Right lung (tissue), 10 donors: ENCODE measurements at places on chromosomes 16 and 17. TPM values are rescaled to one million over a fixed set of nuclear protein-coding genes. Genes with fewer than 3 reads are reported as not detected.

ZKSCAN2 gene
- 10.5 TPM for polyA plus RNA-seq

RAB11FIP3 gene
- polyA plus RNA-seq = 54.3 TPM

SOCS7 gene
- 12.7 TPM for polyA plus RNA-seq

PTX4 gene
- not detected for polyA plus RNA-seq

PRR29 gene
- 8.9 TPM for polyA plus RNA-seq

CNGB1 gene
- 0.13 TPM for polyA plus RNA-seq

CTRB1 gene
- 0.12 TPM for polyA plus RNA-seq

KRT33B gene
- polyA plus RNA-seq = not detected

SLC25A10 gene
- 5.4 TPM for polyA plus RNA-seq

FBXO31 gene
- polyA plus RNA-seq = 28.0 TPM

GRB7 gene
- polyA plus RNA-seq = 27.1 TPM

CLEC18B gene
- 0.14 TPM for polyA plus RNA-seq

CES4A gene
- 6.2 TPM for polyA plus RNA-seq

IL17C gene
- polyA plus RNA-seq = 0.10 TPM

SLC9A5 gene
- 17.8 TPM for polyA plus RNA-seq

CLDN6 gene
- 111 TPM for polyA plus RNA-seq

TMEM170A gene
- 37.3 TPM for polyA plus RNA-seq

DNA sequence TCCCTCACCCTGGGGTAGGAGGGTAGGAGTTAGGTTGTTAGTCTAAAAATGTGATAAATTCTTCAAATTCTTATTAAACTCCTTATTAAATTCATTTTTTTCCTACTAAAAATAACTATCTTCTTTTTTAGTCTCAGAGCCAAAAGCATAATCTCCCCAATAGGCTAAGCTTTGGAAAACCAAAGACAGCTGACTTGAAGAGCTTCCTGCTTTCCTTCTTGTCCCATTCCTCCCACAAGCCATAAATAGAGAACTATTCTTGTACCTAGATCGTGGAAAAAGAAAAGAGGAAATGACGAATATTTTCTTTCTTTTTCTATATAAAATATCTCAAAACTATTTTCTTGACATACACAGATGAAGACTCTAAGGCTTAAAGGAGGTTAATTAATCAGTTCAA, 486.9 kb downstream of the CDH8 start:
- DNase-seq = no peak

GRCh38 chr16:15996432-15997109, 47.2 kb downstream of the ABCC1 start:
- peak; percentile 59 for DNase-seq

DNA sequence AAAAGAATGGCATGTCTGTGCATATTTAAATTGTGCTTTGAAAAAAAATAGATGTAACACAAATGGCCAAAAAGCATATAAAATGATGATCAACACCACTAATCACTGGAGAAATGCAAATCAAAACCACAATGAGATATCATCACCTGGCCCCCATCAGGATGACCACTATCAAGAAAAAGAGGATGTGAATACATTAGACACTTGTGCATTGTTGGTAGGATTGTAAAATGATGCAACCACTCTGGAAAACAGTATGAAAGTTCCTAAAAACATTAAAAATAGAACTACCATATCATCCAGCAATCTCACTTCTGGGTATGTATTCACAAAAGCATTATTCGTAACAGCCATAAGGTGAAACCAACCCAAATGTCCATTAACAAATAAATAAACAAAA, 91.5 kb downstream of the SPAG9 start:
- DNase-seq = no peak

DNA sequence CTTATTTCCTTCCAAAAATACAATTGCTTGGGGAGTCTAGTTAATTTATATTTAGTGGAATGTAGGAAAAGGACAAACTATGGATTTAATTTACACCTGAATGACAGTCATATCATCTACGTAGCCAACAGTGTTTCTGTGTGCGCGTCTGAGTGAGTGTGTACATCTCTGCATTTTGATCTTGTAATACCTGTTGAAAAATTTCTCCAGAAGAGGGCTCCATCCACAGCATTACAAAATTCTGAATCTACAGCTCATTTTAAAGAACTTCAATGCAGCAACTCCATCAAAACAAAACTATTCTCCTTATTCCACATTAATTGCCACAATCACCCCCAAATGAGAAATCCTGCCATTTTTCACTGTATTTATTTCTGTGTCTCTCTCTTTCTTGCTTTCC, 3.9 kb downstream of the CDH13 start:
- no peak for DNase-seq

GRCh38 chr17:67506966-67507365, 129.9 kb downstream of the PITPNC1 start:
- DNase-seq = no peak

- no peak for DNase-seq
These were observed 44.9 kb upstream of the PIK3R6 start for GRCh38 chr17:8912084-8912981.

DNA sequence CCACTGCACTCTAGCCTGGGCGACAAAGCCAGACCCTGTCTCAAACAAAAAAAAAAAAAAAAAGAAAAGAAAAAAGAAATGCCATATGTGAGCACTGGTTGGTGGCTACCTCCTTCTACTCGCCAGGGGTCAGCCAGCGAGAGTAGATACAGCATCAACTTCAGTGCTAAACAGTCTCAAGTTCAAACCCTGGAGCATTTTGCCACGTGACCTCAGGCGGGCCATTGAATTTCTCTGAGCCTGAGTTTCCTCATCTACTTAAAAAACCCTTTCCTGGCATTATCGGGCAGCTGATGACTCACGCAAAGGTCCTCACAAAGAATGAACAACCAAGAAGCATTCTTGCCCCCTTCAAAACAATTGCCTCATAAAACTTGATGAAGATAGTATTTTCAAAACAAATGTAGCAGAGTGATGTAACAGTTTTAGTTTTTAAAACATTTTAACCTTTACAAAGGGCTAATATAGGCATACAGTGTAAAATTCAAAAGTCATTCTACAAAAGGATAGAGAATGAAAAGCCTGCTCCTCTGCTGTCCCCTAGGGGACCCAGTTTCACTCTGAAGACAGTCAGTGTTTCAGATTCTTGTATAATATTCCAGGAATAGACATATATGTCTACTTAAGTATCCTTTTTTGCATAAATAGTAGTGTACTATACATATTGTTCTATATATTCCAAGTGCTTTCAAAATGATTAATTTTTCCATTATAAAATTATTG, 28.4 kb downstream of the DNAH2 start:
- no peak for DNase-seq

- no peak for DNase-seq
These were observed 32.2 kb upstream of the IL21R start for GRCh38 chr16:27369806-27370205.

- DNase-seq = no peak
These were observed 68.3 kb upstream of the BCAR1 start for GRCh38 chr16:75319513-75320411.

DNA sequence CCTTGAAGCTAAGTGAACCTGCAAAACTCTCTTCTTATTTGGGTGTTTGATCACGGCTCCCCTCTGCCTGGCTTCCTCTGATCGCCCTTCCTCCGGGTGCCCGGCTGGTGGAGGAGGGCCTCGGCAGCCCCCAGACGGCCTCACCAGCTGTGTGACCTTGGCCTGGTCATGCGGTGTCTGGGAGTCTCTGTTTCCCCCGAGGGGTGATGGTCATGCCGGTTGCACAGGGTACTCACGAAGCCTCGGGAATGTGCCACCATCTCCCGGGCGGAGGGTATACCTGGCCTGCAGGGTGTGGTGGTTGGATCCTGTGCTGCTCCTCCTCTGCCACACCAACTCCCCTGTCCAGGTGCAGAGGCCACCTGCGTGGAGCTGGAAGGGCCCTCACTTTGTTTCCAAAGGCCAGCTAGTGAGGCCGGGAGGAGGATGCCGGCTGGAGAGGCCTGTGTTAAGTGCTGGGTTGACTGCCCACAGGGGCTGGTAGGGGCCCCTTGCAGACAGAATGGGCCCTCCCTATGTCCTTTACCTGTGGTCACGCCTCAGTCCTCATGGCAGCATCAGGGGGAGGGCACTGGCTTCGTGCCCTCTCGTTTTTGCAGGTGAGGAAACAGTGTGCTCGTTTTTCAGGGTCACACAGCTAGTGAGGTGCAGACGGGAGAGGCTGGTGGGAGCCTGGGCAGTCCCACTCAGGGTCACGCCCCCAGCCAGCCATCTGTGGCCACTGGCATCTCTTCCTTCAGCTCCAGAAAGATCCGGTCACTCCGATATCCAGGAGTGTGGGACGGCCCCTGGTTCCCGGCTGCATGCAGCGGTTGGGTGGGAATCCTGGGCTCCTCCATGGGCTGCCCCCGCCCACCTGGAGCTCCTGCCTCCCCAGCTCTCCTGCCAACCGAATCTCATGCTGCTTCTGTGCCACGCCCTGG, 148.5 kb upstream of the GSE1 start:
- DNase-seq = no peak

DNA sequence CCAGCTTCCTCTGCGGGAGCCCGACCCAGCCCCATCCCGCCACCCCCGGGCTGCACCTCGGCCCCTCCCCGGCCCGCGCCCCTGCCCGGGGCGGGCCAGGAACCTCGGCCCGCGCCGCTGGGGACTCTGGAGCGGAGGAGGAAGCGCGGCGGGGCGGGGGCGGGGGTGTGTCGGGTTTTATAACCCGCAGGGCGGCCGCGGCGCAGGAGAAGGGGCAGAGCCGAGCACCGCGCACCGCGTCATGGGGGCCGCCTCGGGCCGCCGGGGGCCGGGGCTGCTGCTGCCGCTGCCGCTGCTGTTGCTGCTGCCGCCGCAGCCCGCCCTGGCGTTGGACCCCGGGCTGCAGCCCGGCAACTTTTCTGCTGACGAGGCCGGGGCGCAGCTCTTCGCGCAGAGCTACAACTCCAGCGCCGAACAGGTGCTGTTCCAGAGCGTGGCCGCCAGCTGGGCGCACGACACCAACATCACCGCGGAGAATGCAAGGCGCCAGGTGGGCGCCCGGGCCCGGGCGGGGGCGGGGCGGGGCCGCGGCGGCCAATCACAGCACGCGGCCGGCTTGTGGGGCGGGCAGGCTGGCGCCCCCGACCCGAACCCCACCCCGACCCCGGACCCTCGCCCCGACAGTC, at the start of gene ACE:
Gene ACE, plus strand, starts transcription at position 208 of the 626 bp plus-strand sequence. Its CDS starts 34 bp downstream, at position 242.
- DNase-seq = no peak

DNA sequence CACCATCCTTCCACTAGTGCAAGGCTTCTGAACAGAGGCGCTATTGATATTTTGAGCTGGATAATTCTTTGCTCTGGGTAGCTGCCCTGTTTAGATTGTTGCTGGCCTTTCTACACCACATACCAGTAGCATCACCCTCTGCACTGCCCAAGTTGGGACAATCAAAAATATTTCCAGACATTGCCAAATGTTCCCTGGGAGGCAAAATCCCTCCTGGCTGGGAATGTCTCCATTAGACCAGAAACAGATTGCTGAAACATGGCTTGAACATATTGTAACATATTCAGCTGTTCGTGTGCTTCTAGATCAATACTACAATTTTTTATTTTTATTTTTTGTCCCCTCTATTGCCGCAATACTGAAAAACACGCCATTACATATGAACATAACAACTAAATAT, 174.6 kb downstream of the ABCA8 start:
- DNase-seq = no peak

- no peak for DNase-seq
These were observed 349.1 kb downstream of the SEC14L1 start for GRCh38 chr17:77489893-77490255.

DNA sequence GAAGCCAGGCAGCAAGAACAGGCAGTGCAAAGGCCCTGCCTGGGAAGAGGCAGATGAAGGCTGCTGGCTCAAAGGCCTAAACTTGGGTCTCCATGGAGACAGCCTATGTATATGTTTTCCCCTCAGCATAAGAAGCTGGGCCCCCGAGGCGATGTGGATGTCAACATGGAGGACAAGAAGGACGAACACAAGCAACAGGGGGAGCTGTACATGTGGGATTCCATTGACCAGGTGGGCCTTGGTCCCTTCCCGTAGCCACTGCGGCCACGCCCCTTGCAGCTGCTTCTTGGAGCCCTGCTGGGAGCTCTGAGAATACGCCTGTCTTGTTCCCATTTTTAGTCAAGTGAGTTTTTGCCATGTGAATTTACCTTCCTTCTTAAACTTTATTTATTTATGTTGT, 106.0 kb downstream of the SDR42E1 start:
- no peak for DNase-seq

- DNase-seq = no peak
These were observed 6.7 kb upstream of the CIITA start for GRCh38 chr16:10870137-10870776.

GRCh38 chr16:50602531-50603205, 54.5 kb downstream of the NKD1 start:
- no peak for DNase-seq

GRCh38 chr17:79466562-79467350, 144.1 kb downstream of the RBFOX3 start:
- DNase-seq = no peak

DNA sequence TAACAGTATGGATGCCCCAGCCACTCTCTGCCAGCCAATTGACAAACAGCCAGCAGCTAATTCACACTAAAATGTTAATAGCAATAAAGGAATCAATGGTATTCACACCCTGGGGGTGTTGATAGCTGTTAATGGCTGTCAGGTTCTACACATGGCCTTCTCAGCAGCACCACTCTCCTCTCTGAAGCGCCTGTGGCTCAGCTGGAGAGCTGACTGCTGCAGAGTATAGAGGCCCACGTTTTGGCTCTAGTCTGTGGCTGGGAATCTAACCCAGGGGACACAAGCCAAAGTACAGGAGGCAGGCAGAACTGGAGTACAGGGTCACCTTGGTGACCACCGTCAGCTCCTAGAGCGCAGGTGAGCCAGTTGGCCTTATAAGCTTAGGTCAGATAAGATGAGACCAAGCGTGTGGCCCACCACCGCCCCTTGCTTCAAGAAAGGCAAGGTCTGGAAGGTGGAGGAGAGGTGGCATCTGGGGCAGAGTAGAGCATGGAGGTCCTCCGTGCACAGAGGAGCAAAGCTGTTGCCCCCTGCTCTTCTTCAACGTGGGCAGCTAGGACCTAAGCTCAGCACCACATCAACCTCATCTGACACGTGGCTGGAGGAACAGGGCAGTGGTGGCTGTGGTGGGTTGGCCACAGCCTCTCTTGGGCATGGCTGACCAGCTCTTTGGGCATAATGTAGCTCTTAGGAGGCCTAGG, 25.4 kb downstream of the CCR7 start:
- DNase-seq = no peak

DNA sequence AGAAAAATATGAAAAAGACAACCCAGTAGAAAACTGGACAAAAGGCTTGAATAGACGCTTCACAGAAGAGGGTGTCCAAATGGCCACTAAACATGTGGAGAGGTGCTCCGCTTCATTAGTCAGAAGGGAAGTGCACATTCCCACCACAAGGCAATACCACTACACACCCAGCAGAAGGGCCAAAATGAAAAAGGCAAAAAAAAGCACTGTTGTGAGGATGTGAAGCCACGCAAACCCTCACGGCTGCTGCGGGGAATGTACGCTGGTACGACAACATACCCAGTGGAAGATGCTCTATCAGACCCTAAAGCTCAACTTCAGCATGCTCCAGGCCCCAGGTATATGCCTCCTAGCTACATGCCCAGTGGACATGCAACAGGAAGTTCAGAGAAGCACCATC, 17.0 kb downstream of the PIK3R5 start:
- no peak for DNase-seq

DNA sequence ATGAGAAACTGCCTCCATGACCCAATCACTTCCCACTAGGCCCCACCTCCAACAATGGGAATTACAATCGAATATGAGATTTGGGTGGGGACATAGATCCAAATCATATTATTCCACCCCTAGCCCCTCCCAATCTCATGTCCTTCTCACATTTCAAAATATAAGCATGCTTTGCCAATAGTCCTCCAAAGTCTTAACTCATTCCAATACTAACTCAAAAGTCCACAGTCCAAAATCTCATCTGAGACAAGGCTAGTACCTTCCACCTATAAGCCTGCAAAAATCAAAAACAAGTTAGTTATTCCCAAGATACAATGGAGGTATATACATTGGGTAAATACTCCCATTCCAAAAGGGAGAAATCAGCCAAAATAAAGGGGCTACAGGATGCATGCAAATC, 12.9 kb downstream of the CLEC10A start:
- no peak for DNase-seq
